RPMI7951 (cell line): ENCODE measurements at places on chromosomes 7 and 10. TPM values are rescaled to one million over a fixed set of nuclear protein-coding genes. Genes with fewer than 3 reads are reported as not detected.

- DNase-seq: peak; percentile 83
Measured at GRCh38 chr7:43646603-43647338, 63.9 kb downstream of the STK17A start.

GRCh38 chr10:111429288-111430028 lies 352.6 kb downstream of the ADRA2A start:
- DNase-seq: no peak

GRCh38 chr7:86991771-86992191 lies 67.7 kb downstream of the ELAPOR2 start:
- DNase-seq: no peak

The SMURF1 gene
- total RNA-seq: 14.5 and 15.9 TPM in 2 replicates

The ZNF117 gene
- 2.4 and 3.7 TPM in 2 replicates for total RNA-seq

GRCh38 chr10:45444022-45444421 lies 70.0 kb downstream of the ALOX5 start:
- DNase-seq: no peak
